GM12891 (cell line): ENCODE measurements at places on chromosomes 3 and 15.

- DNase-seq, result no peak
These were observed 27.3 kb downstream of the SV2B start for GRCh38 chr15:91127236-91127955.

GRCh38 chr15:101052031-101052620 lies 133.0 kb downstream of the LRRK1 start:
- DNase-seq, result no peak

- no peak for DNase-seq
These were observed 62.8 kb upstream of the SEC22A start for GRCh38 chr3:123138839-123139444.

DNA sequence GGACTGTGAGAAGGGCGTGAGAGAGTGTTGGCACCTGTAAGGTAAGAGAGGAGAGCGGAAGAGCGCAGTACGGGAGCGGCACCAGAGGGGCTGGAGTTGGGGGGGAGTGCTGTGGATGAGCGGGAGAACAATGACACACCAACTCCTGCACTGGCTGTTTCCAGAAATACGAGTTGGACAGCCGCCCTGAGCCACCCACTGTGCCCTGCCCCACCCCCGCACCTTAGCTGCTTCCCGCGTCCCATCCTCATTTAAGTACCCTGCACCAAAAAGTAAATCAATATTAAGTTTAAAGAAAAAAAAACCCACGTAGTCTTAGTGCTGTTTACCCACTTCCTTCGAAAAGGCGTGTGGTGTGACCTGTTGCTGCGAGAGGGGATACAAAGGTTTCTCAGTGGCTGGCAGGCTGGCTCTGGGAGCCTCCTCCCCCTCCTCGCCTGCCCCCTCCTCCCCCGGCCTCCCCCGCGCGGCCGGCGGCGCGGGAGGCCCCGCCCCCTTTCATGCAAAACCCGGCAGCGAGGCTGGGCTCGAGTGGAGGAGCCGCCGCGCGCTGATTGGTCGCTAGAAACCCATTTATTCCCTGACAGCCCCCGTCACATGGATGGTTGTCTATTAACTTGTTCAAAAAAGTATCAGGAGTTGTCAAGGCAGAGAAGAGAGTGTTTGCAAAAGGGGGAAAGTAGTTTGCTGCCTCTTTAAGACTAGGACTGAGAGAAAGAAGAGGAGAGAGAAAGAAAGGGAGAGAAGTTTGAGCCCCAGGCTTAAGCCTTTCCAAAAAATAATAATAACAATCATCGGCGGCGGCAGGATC lies at the start of gene SOX2:
Gene SOX2, plus strand, starts transcription at position 601 of the 811 bp plus-strand sequence. CDS start 436 bp downstream, outside the sequence.
- peak; percentile 57 for DNase-seq

DNA sequence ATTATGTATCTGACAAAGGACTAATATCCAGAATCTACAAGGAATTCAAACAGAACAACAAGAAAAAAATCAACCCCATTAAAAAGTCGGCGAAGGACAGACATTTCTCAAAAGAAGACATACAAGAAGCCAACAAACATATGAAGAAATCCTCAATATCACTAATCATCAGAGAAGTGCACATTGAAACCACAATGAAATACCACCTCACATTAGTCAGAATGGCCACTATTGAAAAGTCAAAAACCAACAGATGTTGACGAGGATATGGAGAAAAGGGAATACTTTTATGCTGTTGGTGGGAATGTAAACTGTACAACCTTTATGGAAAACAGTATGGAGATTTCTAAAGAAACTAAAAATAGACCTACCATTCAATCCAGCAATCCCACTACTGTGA lies 233.1 kb upstream of the PLSCR5 start:
- DNase-seq, result no peak

DNA sequence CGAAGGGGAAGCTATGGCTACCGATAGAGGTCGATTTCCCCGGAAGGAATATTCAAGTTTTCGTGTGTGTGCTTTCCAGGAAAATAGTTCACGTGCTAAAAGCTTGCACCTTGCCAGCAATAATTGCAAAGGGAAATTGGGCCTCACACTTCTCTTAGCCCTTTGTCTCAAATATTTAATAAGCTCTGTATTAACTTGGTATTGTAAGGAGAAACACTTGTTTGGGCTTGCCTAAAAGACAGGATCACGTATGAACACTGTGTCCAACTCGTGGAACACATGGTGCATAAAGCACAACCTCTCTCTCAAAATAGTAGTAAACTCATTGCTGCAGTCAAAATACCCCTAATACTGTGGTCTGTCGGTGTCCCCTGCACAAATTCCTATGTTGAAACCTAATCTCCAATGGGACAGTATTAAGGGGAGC lies 352 bp upstream of the TMF1 start:
- no peak for DNase-seq

GRCh38 chr3:48219543-48219942 lies 3.8 kb upstream of the CAMP start:
- no peak for DNase-seq

GRCh38 chr15:89492111-89492641 lies 4.2 kb downstream of the RHCG start:
- DNase-seq, result no peak

DNA sequence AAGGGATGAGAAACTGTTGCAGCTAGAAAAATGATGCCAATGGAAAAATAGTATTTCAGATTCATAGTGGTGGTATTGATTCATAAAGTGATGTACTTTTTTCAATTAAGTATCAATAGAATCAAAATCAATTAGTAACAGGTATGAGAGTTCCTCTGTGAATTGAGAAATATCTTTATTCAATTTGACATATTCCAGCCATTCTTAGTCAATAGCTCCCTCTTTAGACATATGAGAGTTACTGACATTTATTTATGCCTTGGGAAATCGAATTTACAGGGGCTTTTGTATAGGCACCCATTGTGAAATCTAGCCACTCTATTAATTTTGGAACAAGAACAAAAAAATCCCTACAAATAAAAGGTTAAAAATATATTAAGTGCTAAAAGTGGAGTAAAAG lies 386.9 kb upstream of the CNTN3 start:
- no peak for DNase-seq

- no peak for DNase-seq
These were observed 750.0 kb downstream of the ZPLD1 start for GRCh38 chr3:103184772-103185171.

- no peak for DNase-seq
These were observed 794.8 kb downstream of the MCTP2 start for GRCh38 chr15:95025924-95026728.

DNA sequence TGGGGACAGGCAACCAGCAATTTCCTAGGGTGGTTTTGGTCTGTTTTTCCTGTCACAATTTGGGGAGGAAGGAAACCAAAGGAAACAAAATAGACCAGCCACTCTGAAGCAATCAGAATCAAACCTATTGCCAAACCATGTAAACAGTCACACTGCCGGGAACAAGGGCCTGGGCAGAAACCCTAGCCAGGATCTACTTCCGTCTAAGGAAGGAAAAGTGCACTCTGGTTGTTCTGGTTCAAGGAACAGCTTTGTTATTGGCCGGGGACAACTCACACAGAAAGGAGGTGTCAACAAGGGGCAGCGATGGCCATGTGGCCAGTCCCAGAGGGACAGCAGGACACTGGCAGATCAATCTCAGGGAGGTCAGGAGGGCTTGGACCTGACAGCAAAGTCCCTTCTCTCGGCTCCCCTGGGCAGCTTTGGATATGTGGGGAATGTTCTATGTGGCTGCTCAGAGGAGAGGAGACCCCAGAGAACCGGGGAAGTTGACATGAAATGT lies 17.5 kb upstream of the RAD18 start:
- DNase-seq, result no peak

- DNase-seq, result no peak
These were observed 56.7 kb downstream of the ALCAM start for GRCh38 chr3:105423397-105423796.

- DNase-seq, result no peak
These were observed 552.9 kb downstream of the DIPK2A start for GRCh38 chr3:144524531-144524930.

- no peak for DNase-seq
These were observed 19.7 kb downstream of the PLSCR2 start for GRCh38 chr3:146449613-146450012.

- no peak for DNase-seq
These were observed 229.2 kb downstream of the SQOR start for GRCh38 chr15:45863881-45864580.

DNA sequence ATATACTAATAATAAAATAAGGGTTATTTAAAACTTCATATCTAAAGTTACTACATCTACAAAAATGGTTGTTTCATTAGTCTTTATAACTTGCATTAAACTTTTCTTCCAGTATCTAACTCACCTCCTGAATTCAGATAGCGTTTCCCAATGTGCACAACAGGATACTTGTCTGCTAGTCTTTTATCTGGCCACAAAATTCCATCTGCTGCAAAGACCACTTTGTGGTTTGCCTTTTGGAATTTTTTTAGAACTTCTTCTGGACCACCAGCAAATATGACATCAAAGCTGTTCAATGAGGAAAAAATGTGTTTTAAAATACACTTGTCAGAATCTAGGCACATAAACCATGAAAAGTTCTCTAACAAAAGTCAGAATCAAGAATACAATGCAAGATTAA lies 50.8 kb downstream of the PLOD2 start:
- no peak for DNase-seq

DNA sequence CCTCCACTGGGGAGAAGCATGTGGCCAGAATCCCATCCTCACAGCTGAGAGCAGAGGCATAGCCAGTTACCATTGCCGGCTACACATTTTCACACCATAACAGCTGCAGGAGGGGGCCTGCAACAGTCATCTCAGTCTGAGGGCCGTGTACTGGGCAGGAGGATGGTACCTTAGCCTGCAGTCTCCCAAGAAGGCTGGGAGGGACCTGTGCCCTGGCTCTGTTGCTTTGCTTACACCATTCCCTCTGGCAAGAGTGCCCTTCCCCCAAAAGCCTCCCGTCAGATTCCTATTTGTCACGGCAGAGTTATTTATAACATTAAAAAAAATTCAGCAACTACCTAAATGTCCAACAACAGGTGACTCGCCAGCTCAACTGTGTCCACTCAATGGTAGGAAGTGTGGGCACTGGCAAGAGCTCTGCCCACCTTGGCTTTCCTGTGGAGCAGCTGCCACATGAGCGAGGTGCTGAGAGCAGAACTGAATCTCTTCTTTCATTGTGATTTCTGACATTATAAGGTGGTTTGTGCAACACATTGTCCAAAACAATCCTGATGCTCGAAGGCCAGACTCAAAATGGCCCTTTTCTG lies 4.4 kb downstream of the CAMKV start:
- no peak for DNase-seq

GRCh38 chr3:1446531-1446930 lies 353.7 kb downstream of the CNTN6 start:
- DNase-seq, result no peak

- DNase-seq, result no peak
These were observed 1.9 kb downstream of the FNDC3B start for GRCh38 chr3:172040981-172041963.

DNA sequence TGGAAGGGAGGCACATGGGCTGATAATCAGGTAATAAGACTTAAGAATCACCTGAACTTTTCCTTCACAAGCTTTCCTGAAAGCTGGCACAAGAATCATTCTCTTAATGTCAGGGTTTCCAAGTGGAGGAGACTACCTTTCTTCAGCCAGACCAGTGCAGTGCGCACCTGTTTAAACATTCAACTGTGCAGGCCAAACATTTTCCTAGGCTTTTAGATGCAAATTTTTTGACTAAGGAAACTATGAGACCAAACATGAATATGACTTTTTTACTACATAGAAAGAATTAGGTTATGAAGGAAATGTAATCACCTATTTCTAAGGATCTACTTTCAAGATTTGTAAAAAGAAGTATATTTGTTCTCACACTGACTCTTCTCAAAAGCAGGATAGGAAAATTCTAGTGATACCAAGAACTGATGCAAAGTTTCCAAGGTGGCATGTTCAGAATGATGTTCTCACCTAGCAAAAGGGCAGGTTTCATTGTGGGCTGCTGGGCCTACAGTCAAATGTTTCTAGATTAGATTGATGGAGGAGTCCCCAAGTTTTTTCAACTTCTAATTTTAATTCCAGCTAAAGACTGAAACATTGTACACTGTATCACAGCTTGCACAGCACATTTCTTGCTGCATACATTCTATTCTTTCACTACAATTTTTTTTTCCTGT lies 339.1 kb downstream of the TIGIT start:
- DNase-seq, result no peak

GRCh38 chr15:51642696-51643095 lies 20.1 kb upstream of the DMXL2 start:
- DNase-seq, result no peak

GRCh38 chr3:124832782-124833709 lies 54.1 kb downstream of the ITGB5 start:
- DNase-seq, result no peak

DNA sequence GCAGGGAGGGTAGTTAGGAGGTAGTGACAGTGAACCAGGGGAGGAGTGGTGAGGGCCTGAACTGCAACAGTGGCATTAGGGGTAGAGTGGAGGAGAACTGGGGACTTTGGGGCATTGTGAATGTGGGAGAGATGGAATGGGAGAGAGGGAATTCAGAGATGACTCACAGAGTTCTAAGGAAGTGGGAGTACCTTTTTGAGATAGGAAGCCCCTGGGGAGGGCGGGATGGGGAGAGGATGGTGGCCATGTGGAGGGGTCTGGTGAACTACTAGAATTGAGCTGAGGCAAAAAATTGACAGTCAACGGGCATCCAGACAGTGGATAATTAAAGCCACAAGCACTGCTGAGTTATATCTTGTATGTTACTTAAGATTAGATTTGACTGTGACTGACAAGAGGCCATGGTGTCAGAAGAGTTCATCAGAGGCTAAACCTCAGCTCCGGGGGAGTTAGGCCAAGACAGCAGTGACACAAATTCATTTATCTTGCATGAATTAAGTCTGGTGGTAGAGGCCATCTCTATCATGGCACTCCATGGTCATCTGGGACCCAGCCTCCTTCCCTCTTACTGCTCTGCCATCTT lies 34.0 kb downstream of the PLEKHO2 start:
- no peak for DNase-seq

- no peak for DNase-seq
These were observed 1.2 kb downstream of the C3orf85 start for GRCh38 chr3:109137761-109138160.

DNA sequence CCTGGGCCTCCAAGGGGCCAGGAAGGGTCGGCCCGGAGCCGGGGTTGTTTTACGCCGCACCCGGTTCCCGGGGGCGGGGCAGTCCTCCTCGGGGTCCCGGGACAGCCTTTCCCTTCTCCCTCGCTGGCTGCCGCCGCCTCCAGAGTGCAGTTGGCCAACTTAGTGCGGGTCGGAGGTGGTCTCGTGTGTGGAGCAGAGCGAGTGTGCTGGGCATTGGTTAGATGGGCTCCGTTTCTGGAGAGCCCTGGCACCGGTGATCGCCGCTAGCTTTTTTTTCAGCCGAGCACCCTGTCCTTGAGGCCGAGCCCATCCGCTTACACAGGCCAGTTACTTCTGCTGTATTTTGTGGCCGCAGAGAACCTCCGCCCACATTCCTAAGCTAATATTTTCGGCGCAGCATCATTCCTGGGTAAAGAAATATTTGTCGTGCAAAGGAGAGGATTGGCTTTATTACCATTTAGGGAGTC lies 585 bp downstream of the KIF23 start:
- peak; percentile 30 for DNase-seq

DNA sequence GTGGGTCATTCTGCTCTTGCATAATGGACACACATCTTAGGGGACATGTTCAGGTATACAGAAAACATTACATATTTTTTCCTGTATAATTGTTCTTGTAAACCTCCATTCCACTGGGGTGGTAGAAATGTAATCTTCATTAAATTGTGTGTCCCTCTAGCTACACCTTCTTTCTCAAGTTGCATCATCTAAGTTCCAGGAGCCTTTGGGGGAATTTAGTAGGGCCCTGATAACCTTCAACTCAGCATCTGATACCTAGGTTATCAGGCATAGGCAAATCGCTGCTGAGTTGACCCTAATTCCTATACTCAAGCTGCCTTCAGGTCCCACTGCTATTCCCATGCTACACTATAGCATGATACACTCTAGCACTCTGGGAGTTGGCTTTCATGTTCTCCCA lies 19.1 kb upstream of the CLASP2 start:
- DNase-seq, result no peak

GRCh38 chr3:21484828-21485144 lies 266.2 kb downstream of the ZNF385D start:
- DNase-seq, result no peak
